Left ventricle myocardium inferior (tissue), 1 donor: ENCODE measurements at places on chromosomes 5 and 9. TPM values are rescaled to one million over a fixed set of nuclear protein-coding genes. Genes with fewer than 3 reads are reported as not detected.

DNA sequence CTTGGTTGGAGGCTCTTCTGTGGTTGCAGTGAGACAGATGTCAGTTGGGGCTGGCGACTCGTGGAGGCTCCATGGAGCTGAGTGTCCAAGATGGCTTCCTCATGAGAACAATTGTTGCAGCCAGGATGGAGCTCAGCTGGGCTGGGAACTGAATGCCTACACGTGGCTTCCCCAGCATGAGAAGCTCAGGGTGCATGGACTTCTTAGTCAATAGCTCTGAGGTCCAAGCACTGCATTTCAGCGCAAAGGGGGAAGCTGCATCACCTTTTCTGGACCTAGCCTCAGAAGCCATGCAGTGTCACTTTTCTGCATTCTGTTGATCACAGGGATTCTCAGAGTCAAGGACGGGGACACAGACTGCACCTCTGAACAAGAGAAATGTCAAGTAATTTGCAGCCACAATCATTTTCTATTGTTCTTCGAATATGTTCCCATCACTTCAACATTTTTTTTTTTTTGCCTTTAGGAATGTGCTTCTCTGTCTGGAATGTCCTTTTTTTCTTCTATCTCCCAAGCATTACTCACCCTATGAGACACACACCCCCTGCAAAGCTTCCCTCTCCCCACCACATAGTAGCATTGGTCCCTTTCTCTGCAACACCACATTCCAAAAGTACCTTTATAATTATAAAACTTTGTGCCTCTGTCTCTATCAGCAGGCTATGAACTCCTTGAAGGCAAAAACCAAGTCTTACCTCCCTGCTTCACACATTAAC lies 57.5 kb upstream of the STK32A start:
- no peak overlapping the region for H3K27ac ChIP-seq
- H3K27me3 ChIP-seq, result no peaks in the 10 kb centered on the region
- no peaks in the 10 kb centered on the region for H3K36me3 ChIP-seq

Gene NSUN2
- total RNA-seq, result 34.4 TPM

GRCh38 chr5:133359861-133360260 lies 252.5 kb downstream of the FSTL4 start:
- no peak for DNase-seq
- H3K27me3 ChIP-seq, result peaks cover 33% of the 10 kb centered on the region
- H3K4me1 ChIP-seq, result no peaks in the 10 kb centered on the region
- H3K27ac ChIP-seq, result no peak overlapping the region
- no peak overlapping the region for H3K4me3 ChIP-seq
- H3K36me3 ChIP-seq, result no peaks in the 10 kb centered on the region

- no peak overlapping the region for H3K4me3 ChIP-seq
- peaks cover 43% of the 10 kb centered on the region for H3K4me1 ChIP-seq
- H3K27me3 ChIP-seq, result no peaks in the 10 kb centered on the region
- DNase-seq, result no peak
- H3K36me3 ChIP-seq, result no peaks in the 10 kb centered on the region
- peak overlapping the region; percentile 47 for H3K27ac ChIP-seq
Measured at GRCh38 chr9:105291938-105292337, 47.5 kb downstream of the SLC44A1 start.

Gene PLK2
- 58.9 TPM for total RNA-seq

DNA sequence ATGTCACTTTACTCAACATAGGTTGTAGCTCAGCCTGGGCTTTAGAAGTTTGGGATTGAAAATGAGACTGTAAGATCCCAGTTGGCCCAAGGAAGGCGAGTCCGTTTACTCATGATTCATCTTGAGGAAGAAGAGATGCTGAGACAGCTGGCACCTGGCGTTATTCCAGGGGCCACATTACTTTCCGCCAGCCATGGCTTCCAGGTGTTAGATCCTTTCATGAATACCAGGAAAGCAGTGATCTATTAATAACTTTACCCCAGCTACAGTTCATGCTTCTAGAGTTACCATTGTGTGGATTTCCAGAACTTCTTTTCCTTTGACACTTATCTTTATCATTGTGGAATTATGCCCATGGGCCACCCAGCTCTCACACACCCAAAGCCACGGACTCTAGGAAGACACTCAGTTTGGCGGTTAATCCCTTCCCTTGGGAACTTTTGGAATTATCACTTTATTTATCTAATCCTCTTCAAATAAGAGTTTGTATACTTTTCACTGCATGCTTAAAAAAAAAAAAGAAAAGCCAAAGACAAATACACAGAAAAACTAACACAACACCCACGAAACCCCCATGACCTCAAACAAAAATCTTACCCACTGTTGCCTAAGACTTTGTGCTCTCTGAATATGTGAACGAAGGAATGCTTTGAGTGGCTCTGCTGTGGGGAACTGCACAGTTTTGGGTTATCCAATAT lies 26.9 kb downstream of the RAI14 start:
- H3K27me3 ChIP-seq, result no peaks in the 10 kb centered on the region
- DNase-seq, result no peak

Gene SDHA
- total RNA-seq, result 757 TPM

Gene RAD17
- total RNA-seq, result 19.4 TPM

DNA sequence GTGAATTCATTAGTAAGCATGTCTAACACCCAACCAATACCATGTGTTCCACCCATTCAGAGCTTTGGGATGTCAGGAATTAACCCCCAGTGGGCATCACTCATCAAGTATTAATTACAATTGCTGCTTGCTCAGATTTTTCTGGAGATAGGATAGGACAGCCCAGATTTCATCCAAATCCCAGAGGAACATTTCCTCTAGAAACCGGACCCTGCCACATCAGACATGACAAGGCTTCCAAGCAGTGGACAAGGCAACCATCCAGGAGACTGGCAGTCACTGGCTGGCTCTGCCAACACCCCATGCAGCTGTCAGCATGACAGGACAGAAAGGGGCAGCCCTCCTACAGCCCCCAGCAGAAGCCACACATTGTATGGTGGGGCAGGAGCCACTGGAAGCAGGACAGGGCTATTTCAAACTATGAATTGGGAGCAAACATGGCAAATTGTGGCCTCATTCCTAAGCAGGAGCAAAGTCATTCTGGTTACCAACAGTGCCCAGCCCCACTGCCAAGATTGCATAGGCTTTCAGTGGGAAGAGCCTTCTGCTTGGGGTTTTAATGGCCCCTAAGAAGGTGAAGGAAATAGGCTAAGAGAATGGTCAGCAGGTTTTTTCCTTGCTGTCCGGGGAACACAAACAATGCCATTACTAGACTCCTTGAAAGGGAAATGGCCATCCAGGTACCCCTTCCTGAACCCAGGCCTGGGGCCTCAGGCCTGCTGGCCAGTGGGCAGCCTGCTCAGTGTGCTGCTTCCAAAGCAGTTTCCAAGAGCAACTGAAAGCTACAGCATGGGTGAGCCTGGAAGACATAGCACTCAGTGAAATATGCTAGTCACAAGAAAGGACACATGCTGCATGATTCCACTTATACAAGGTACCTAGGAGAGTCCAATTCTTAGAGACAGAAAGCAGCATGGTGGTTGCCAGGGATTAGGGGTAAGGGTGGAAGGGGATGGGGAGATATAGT lies 294.7 kb upstream of the SLC30A5 start:
- no peak overlapping the region for H3K4me3 ChIP-seq
- no peaks in the 10 kb centered on the region for H3K36me3 ChIP-seq
- no peak for DNase-seq
- H3K27ac ChIP-seq, result no peak overlapping the region

Gene PCDHGA8
- 8.5 TPM for total RNA-seq

Gene ASPN
- 17.5 TPM for total RNA-seq
